ENCODE measurements at places on chromosomes 5 and 9. TPM values are rescaled to one million over a fixed set of nuclear protein-coding genes. Genes with fewer than 3 reads are reported as not detected.
A peak's percentile ranks its signal among the peaks of the same experiment; 100 is the strongest.

DNA sequence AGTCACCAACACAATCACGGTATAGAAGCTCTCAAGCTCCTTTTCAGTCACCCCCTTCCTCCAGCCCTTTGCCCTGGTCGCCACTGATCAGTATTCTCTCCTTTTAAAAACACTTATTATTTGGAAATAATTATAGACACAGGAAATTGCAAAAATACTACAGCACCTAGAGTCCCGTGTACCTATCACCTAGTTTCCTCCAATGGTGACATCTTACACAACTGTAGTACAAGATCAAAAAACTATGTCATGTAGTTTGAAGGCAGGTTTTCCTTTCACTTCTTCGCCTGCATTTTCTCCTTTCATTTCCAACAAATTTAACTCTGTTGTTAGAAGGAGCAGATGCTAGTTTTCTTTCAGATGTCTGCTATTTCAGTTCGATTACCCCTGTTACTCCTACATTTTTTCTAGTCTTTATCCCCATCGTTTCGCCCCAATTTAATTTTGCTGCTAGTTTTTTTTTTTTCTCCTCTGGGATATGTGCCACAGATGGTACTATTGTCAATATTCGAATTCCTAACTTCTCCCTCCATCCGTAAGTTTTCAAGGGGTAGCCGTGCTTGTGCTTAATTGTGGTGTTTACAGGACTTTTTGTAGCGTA is 612 bp upstream of the ATG10 start:
- no peak for DNase-seq
- peak overlapping the region; percentile 98 for H3K27ac ChIP-seq
- no peaks in the 10 kb centered on the region for H3K36me3 ChIP-seq
- H3K4me3 ChIP-seq = peak overlapping the region; percentile 91
- H3K27me3 ChIP-seq = no peaks in the 10 kb centered on the region

- DNase-seq = no peak
- no peaks in the 10 kb centered on the region for H3K4me1 ChIP-seq
- no peak overlapping the region for H3K4me3 ChIP-seq
- no peaks in the 10 kb centered on the region for H3K27me3 ChIP-seq
- H3K36me3 ChIP-seq = no peaks in the 10 kb centered on the region
Measured at GRCh38 chr9:8962084-8962483, 1162.5 kb upstream of the DMAC1 start.

The ELOVL7 gene
- total RNA-seq = 24.3 TPM

GRCh38 chr5:149268928-149269557 is 2.6 kb upstream of the AFAP1L1 start:
- peaks cover 10% of the 10 kb centered on the region for H3K4me1 ChIP-seq
- no peak for DNase-seq
- H3K27me3 ChIP-seq = peaks cover 74% of the 10 kb centered on the region
- H3K4me3 ChIP-seq = peak overlapping the region; percentile 26

- no peaks in the 10 kb centered on the region for H3K36me3 ChIP-seq
- H3K4me1 ChIP-seq = peaks cover 16% of the 10 kb centered on the region
- no peak for DNase-seq
- H3K4me3 ChIP-seq = no peak overlapping the region
- H3K27ac ChIP-seq = no peak overlapping the region
Measured at GRCh38 chr5:142998316-142999020, 228.3 kb downstream of the ARHGAP26 start.

DNA sequence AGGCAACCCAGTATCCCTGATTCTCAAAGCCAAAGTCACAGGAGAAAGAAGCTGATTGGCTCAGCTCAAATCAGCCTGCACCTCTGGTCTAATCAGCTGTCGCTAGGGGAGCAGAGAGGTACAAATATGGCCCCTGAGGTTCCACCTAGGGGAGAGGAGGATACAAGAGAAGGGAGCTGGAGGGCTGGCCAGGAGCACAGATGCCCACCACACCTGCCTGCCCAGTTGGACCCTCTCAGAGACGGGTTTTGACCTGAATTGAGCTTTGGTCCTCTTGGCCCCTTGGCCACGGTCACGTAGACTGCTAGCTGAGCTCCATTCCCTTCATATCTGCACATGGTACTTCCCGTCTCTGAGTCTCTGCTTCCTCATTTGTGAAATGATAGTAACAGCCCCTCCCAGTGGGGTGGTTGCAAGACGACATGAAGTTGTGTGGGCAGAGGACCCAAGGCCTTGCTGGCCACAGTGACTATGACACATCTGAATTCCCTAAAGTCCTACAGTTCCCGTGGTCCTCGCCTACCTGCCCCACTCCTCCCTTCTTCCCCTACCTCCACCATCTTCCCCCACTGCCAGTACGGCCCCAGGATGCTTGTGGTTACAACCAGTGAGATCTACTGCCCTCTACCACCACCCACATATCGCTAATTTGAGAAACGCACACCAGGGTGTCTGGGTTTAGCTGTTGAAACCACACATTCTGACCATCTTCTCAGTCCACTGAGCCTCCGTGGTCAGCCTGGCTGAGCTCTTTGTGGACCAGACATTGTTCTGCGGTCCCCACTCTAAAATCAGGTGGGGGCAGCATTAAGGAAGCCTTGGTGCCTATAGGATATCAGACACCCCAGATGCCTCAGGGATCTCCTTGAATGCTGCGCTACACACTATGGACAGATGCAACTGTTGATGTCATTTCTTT is 60.3 kb upstream of the NEK6 start:
- H3K36me3 ChIP-seq = no peaks in the 10 kb centered on the region
- no peak overlapping the region for H3K27ac ChIP-seq
- DNase-seq = no peak
- no peaks in the 10 kb centered on the region for H3K4me1 ChIP-seq
- H3K4me3 ChIP-seq = no peak overlapping the region
- H3K27me3 ChIP-seq = peaks cover 29% of the 10 kb centered on the region

- H3K4me3 ChIP-seq = no peak overlapping the region
- no peaks in the 10 kb centered on the region for H3K4me1 ChIP-seq
- no peaks in the 10 kb centered on the region for H3K36me3 ChIP-seq
Measured at GRCh38 chr9:116942593-116943061, 255.5 kb downstream of the TRIM32 start.

The AK8 gene
- 5.5 TPM for total RNA-seq

The SV2C gene
- total RNA-seq = 6.9 TPM

The LRRC26 gene
- 0.77 TPM for total RNA-seq

DNA sequence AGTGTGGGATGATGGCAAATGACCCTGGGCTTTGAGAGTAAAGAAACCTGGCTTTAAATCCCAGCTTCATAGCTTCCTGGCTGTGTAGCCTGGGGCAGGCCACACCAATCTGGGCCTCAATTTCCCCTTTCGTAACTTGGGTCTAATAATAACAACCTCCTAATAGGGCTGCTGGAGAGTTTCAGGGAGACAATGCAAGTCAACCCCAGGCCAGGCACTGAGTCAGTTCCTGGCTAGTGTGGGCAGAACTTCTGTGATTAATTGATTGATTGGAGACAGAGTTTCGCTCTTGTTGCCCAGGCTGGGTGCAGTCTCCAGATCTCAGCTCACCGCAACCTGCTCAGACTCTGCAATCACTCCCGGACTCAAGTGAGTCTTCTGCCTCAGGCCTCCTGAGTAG is 3.3 kb upstream of the SH2D3C start:
- no peak overlapping the region for H3K27ac ChIP-seq
- no peaks in the 10 kb centered on the region for H3K27me3 ChIP-seq
- H3K4me1 ChIP-seq = peaks cover 7% of the 10 kb centered on the region

GRCh38 chr9:98007251-98007928 is 24.2 kb downstream of the ANP32B start:
- H3K27me3 ChIP-seq = no peaks in the 10 kb centered on the region
- H3K27ac ChIP-seq = no peak overlapping the region
- DNase-seq = no peak
- no peak overlapping the region for H3K4me3 ChIP-seq

DNA sequence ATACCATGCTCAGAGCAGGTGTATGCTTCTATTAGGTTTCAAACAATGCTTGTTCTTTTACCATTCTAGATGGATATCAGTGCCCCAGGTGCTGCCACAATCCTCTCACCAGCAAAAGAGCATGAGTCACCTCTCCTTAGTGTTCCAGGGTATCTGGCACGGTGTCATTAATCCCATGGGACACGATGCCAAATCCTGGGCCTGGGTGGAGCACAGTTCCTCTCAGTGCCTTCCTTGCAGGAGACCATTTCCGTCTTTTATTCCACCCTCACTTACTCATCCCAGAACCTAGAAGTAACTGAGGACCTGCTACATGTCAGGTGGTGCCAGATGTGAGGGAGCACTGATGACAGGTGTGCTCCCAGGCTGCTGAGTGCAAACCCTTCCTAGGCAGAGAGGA is 1.3 kb upstream of the OR13J1 start:
- no peaks in the 10 kb centered on the region for H3K4me1 ChIP-seq
- DNase-seq = no peak
- H3K27me3 ChIP-seq = peaks cover 7% of the 10 kb centered on the region
- no peak overlapping the region for H3K27ac ChIP-seq
- no peaks in the 10 kb centered on the region for H3K36me3 ChIP-seq
- no peak overlapping the region for H3K4me3 ChIP-seq

The GFI1B gene
- 0.45 TPM for total RNA-seq

DNA sequence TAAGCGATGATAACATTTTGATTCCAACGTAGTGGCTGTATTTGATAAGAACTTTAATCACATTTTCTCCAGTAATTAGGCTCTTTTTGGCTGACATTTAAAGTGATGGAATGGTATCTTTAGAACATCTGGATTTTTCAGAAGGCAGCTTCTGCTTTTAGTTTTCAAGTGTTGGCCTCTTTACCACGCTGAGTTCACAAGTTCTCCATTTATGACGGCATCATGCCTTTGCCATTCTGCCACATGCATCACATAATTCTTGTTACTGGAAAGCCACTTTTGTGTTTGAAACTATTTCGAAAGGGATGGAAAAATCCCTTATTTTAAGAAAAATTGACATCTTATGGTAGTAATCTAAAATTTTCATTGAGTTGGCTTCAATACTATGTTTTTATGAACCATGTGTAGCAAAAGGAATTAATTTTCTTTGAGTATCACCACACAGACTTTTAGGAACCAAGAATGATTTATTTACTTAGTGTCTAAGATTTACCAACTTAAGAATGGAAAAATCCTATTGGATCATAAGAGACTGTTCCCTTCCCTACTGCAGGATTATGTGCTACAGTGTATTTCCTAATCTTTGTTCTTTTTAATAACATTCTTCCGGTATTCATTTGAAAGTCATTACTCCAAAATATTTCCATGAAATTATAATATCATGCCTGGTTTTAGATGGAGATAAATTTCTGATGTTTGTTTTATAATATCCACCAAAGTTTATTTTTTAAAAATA is 344.2 kb downstream of the ADGRV1 start:
- no peaks in the 10 kb centered on the region for H3K36me3 ChIP-seq
- no peak overlapping the region for H3K27ac ChIP-seq
- H3K4me3 ChIP-seq = no peak overlapping the region
- no peak for DNase-seq
- no peaks in the 10 kb centered on the region for H3K4me1 ChIP-seq
- no peaks in the 10 kb centered on the region for H3K27me3 ChIP-seq

GRCh38 chr9:78215706-78216105 is 20.2 kb upstream of the CEP78 start:
- H3K27ac ChIP-seq = no peak overlapping the region
- DNase-seq = no peak
- H3K4me1 ChIP-seq = no peaks in the 10 kb centered on the region
- no peaks in the 10 kb centered on the region for H3K36me3 ChIP-seq
- no peak overlapping the region for H3K4me3 ChIP-seq
- H3K27me3 ChIP-seq = no peaks in the 10 kb centered on the region

The EIF4E1B gene
- not detected for total RNA-seq

DNA sequence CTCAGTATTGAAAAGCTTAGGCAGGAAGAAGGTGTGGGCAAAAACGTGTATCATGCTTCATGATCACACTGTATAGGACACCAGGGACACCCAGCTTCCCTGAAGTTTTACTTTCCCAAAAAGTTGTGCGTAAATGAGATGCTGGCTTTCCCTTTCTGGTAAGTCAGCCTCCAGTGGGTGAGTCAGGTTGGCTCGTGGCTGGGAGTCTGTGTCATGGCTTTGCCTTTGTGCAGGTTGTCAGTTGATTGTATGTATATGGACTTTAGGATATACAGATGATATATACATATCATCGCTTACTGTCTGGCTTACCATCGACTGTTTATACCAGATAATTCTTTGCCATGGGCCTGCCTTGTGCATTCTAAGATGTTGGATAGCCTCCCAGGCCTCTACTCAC is 34.2 kb downstream of the ADRB2 start:
- no peaks in the 10 kb centered on the region for H3K36me3 ChIP-seq
- H3K4me1 ChIP-seq = no peaks in the 10 kb centered on the region
- no peak for DNase-seq
- H3K27me3 ChIP-seq = peaks cover 15% of the 10 kb centered on the region
- no peak overlapping the region for H3K27ac ChIP-seq

DNA sequence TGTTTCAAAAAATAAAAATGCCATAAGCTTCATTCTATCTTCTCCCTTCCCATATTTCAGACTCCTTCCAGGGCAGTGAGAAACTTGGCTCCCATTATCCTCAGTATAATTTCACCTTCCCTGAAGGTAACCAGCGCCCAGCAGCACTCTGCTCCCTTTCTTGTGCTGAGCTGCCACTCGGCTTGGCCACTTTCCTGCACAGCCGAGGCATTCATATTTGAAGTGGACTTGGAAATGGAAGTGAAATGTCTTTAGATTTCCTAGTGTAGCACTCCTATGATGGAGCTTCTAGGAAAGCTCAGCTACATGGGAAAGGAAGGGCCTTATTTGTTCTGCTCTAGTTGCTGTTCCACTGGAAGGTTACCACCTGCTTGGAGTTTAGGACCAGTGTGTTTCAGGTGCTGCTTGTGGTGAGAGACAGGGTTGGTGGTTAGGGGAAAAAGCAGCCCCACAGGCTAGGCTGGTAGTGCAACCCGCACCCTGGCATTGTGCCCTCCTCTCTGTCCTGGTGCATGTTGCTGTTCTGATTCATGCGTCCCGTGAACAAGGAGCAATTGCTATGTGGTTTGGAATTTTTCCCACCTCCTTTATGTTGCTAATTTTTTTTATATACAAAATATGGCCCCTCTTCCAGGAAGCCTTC is 53.8 kb downstream of the RAD23B start:
- H3K4me1 ChIP-seq = peaks cover 11% of the 10 kb centered on the region
- H3K27me3 ChIP-seq = no peaks in the 10 kb centered on the region
- no peak overlapping the region for H3K4me3 ChIP-seq
- H3K36me3 ChIP-seq = peaks cover 54% of the 10 kb centered on the region
- no peak for DNase-seq

DNA sequence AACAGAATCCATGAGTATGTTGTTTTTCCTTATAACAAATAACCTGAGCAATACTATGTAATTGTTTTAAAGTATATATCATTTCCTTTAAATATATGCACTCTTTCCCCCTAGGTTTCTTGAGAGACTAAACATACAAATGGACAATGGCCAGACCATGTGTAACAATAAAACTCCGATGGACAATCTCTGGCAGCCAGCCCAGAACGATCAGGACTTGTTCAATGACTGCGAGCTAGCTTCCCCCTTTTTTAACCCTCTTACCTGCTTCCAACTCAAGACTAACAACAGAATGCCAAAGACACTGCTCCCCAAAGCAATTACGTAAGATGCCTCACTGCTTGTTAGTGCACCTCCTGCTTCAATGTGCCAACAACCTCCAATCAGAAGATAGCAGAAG is 94.9 kb downstream of the HTR4 start:
- no peaks in the 10 kb centered on the region for H3K27me3 ChIP-seq
- peaks cover 5% of the 10 kb centered on the region for H3K4me1 ChIP-seq
- no peak overlapping the region for H3K4me3 ChIP-seq
- H3K36me3 ChIP-seq = no peaks in the 10 kb centered on the region
- H3K27ac ChIP-seq = no peak overlapping the region
- DNase-seq = no peak

All from type B pancreatic cell (in vitro differentiated cells).